Stimulated activated CD4-positive, alpha-beta T cell treated with anti-CD3 and anti-CD28 coated beads, Interleukin-4, amount 100 ng/mL, for 1 hour (primary cell): ENCODE measurements at places on chromosomes 6 and 20.

DNA sequence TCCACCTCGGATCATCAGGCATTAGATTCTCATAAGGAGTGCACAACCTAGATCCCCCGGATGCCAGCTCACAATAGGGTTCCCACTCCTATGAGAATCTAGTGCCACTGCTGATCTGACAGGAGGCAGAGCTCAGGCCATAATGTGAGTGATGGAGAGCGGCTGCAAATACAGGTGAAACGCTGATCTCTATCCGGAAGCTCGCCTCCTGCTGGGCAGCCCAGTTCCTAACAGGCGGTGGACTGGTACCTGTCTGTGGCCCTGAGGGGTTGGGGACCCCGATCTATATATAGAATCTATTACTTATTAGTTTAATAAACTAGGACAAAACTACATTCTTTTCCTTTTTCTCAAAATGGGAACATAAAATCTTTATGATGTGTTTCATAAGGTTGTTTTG, 741.9 kb downstream of the RFPL4B start:
- DNase-seq: no peak

- no peak for DNase-seq
These were observed 575 bp upstream of the CNR1 start for GRCh38 chr6:88166493-88167351.

DNA sequence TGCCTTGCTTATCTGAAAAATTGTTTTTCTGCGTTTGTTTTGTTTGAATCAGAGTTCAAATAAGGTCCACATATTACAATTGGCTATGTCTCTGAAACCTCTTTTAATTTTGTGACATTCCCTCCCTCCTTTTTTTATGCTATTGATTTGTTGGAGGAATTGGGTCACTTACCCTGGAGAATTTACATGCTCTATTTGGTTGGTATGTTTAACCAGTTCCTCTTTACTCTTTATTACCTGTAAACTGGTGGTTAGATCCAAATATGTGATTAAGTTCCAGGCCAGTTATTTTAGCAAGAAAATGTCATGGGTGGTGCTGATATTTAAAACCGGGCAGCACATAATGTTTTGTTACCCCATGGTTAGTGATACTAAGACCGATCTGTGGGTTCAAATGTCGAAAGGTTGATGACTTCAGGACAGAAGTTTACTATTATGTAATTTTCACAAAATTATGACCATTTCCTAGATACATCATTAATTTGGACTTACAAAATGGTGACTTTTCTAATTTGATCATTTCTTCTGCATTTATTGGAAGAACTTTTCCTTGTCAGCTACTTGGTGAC, 77.3 kb downstream of the KIZ start:
- no peak for DNase-seq

GRCh38 chr20:49558826-49559225, 9.1 kb downstream of the PTGIS start:
- DNase-seq: no peak

- DNase-seq: no peak
These were observed 107.9 kb upstream of the KCNK16 start for GRCh38 chr6:39430446-39430845.

DNA sequence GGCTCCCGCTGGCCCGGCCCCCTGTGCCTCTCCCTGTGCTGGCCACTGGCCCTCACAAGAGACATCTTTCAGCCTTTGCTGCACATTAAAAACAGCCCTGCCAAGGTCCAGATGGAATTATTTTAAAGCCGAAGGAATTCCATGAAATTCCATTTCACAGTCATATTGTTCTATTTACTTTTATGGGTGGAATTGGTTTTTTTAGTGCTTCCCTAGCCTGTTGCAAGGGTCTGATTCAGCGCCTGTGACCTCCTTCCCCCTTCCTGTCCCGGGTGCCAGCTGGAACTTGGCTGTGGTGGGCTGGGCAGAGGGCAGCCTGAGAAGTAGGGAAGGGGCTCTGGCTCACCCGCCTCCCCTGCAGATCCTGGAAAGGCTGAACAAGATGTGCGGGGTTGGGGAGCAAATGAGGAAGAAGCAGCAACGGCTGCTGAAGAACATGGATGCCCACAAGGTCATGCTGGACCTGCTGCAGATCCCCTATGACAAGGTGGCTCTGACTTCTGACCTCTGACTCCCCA, 34.3 kb downstream of the UQCC2 start:
- DNase-seq: no peak
